ENCODE measurements at places on chromosomes 5 and 9.

DNA sequence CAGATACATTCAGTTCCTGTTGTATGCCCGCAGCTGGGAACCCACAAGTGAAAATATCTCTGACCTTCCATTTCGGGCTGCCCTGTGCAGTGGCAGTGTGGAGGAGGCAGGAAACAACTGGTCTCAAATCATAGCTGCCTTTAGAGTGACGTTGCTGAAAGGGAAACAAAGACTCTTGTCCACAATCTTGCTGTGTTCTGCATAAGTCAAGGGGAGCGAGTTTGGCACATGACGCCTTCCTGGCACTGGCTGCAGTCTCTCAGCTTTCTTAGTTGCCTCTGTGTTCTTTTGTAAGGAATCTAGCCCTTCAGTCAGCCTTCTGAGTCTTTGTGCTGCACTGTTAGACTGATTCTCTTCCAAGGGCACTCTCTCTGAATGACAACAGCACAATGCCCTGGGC lies 24.0 kb downstream of the ADAMTS16 start:
- DNase-seq = no peak

DNA sequence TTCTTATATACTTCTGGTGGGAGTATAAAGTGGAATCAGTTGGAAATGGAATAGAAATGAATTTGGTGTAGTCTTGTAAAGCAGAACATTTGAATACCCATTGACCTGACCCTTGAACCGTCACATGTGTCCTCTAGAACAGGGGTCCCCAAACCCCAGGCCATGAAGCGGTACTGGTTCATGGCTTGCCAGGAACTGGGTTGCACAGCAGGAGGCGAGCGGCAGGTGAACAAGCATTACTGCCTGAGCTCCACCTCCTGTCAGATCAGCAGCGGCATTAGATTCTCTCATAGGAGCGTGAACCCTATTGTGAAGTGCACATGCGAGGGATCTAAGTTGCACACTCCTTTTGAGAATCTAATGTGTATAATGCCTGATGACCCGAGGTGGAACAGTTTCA lies 80.0 kb downstream of the RANBP17 start:
- DNase-seq = no peak

GRCh38 chr9:34987160-34987901 lies 2.2 kb upstream of the DNAJB5 start:
- DNase-seq = no peak

DNA sequence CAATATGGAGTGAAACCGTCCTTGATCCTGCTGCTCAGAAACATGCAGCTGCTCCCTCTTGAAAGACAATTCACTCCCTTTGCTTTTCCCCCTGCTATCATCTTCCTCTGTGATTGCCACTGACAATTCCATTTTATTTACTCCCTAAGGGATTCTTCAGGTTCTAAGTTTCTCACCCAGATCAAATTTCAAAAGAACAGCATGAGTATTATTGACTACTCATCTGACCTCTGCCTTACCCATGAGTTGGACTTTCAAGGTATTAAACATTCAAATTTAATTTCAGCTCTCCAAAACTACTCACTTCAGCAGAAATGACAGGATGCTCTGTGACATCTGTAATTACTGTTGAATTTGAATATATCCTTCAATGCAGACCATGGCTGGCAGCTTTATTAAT lies 236.5 kb upstream of the HAPLN1 start:
- no peak for DNase-seq

- no peak for DNase-seq
Measured at GRCh38 chr5:158606233-158606632, 493.5 kb downstream of the EBF1 start.

DNA sequence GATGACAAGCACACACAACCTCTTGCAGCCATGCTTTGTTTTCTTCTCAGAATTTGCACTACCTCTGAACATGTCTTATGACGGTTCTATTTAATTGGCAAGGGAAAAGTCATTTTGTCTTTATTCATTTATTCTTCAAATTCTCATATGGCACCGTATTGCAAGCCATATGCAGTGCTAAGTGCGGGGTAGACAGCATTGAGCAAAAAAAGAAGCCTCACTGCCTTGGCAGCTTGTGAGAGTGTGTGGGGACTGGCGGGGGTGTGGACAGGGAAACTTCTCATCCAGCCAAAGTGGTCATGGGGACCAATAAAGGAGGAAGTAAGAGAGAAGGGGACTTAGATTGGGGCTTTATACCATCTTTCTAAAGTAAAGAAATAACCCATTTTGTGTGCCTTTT lies 160.0 kb downstream of the CDH12 start:
- no peak for DNase-seq

DNA sequence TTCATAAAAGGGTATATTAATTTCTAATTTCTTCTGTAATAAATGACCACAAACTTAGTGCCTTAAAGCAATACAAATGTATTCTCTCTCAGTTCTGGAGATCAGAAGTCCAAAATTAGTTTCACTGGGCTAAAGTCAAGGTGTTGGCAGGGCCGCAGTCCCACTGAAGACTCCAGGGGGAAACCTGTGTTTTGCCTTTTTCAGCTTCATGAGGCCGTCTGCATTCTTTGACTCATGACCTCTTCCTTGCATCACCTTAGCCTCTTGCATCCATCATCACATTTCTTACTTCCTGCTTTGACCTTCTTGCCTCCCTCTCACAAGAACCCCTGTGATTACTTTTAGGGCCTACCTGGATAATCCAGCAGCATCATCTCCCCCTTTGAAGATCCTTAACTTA lies 42.0 kb upstream of the ALDH1B1 start:
- DNase-seq = no peak

DNA sequence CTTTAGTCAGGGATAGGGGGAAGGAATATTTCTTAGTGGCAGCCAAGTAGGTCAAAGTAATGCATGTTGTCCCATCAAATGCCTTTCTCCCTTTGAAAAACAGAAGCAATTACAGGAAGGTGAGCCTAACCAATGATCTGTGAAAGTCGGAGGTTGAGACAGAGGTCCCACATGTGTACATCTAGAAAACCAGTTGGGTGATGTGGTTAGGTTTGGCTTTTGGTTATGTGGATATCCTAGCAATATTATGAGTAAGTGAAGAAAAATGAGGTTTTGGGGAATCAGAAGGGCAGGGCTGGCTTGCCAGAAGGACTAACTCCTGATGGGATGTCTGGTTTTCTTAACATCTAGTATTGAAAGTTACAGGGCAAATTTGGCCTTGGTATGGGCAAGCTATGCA lies 63.4 kb upstream of the PALM2AKAP2 start:
- no peak for DNase-seq

GRCh38 chr5:110492446-110492845 lies 234.0 kb downstream of the TMEM232 start:
- DNase-seq = no peak

DNA sequence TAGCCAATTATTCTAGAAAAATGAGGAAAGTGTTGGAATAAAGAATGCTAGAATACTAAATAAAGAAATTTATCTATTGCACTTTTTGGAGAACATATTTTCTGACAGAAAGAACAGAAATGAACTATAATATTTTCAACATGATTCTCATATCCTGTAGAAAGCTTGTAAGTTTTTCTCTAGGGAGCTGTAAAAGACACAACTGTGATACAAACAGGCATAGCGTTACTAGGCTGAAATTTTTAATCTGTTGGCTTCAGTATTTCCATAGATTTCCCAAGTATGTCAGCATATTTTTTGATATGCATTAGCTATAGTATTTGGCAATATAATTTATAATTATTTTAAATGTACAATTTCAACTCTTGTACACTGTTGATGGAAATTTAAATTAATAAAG lies 31.3 kb downstream of the ANXA1 start:
- no peak for DNase-seq

DNA sequence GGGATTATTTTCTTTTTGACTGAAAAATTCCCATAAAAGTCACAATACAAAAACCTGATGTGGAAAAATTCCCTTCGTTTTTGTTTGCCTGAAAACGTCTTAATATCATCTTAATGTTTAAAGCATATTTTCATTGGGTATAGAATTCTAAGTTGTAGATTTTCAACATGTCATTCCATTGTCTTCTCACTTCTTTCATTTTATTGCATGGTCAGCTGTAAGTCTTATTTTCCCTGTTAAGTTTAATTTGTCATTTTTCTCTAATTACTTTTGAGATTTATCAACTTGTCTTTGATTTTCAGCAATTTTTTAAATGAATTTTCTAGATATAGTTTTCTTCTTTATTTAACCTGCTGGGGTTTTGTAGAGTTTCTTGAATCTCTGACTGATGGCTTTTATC lies 131.7 kb downstream of the FBXO38 start:
- no peak for DNase-seq

GRCh38 chr5:109177227-109177626 lies 232.5 kb downstream of the PJA2 start:
- no peak for DNase-seq

GRCh38 chr9:109277451-109277850 lies 43.4 kb downstream of the EPB41L4B start:
- no peak for DNase-seq

DNA sequence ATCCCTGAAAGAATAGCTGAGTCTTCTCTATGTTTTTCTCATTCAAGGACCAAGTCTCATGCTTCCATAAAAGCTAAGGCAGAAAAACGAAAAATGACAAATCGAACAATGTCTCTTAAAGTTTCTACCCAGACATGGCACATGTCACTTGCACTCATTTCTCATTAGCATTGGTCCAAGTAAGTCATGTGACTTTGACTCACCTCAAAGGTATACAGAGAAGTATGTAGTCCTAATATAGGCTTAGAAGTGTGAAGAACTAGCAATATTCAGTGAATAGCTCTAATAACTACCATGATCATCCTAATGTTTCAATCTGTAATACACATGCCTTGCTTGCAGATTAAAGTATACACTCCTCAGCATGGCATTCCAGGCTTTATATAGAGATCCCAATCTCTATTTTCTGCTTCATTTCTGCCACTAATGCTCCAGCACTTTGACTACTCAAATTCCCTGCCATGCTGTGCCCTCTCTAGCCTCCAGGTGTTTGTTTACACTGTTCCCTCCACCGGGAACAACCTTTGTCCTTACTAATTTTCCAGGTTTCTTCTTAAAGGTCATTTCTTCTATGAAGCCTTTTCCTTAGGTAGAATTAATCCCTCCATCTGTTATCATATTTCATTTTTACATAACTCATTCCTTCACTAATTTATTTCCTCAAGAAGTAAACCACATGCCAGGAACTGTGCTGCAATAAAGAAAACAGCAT lies 98.9 kb downstream of the CEMIP2 start:
- DNase-seq = no peak

- DNase-seq = no peak
Measured at GRCh38 chr5:18067615-18068014, 433.4 kb downstream of the TAF11L14 start.

- DNase-seq = no peak
Measured at GRCh38 chr5:61821561-61821960, 484.4 kb upstream of the KIF2A start.

DNA sequence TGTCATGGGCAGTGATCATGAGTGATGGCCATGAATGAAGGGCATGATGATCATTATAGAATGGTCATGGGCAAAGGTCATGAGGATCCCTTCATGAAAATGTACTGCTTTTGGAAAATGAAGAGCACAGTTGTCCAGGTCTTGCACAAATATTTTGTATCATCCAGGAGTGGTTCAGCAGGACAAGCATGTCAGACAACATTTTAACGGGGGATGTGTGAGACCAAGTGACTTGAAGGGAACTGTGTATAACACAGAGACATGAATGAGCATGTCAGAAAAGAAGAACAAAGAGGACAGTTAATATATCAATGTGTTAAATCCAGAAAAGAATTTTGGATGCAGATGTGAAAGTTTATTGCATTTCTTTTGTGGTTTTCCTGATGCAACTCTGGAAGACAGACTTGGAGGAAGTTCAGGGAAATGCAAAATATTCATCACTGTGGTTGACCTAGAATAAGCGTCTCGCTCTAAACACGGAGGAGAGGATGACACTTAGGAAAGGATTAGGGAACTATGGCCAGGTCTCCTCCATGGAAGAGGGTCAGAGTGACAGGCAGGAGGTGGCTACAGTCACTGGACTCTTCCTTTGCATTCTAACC lies 116.1 kb upstream of the IRX4 start:
- no peak for DNase-seq

GRCh38 chr5:171444582-171444981 lies 25.1 kb downstream of the FGF18 start:
- DNase-seq = no peak

DNA sequence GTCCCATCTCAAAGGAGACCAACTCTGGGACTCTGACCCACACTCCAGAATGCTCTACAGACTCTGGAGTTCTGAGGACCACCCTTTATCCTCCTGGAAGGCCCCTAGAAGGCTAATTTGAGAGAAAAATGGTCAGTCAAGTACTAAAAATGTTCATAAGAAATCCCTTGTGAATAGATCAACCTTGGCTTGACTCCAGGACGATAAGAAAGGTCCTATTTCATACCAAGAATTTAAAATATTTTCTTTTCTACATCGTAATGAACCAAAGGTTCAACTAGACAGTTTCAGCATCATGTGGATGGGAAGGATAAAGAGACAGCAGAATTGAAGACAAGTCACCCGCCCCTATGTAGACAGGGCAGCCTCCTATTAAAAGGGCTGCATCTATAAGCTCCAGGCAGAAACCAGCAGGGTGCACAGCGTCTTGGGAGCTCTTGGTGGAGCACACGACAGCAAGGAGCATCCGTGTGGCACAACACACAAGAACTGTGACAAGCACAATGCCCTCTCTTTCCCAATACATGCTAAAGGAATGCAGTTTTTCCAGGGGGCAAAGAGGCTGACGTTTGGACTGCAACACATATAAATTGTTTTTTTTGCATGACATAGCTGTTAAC lies 38.3 kb downstream of the RASEF start:
- no peak for DNase-seq

GRCh38 chr5:31027721-31028120 lies 165.8 kb upstream of the CDH6 start:
- DNase-seq = no peak

DNA sequence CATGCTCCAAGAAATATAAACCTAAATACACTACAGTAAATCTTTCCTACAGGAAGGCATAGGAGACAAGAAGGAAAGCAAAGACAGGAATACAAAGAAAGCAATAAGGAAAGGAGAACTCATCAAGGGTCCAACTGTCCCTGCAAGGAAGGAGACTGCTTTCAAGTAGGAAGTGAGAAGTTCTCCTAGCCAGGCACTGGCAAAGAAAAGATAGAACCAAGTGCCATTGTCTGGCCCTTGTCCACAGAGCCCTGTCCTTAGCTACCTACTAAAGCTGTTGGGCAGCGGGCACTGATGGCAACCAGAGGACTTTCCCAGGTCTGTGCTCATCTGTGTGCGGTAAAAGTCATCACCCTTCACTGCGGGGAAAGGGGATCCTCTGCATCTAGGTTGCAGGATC lies 108.2 kb downstream of the KLHL3 start:
- no peak for DNase-seq

DNA sequence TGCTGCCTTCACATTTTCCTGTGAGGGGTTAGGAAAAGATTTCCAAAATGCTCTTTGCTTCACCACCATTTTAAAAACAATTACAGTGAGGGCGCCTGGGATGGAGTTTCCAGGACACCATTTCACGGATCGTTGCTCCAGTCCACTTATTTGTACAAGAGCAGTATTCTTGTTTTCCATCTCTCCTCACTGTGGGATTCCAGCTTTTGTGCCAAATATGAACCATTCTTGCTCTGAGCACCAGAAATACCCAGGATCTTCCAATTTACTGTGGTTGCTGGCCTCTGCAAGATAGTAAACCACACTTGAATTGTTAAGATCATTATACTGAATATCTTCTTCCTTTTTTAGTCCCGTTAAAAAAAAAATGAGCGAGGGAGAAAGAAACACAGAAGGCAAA lies 899.5 kb downstream of the TLE1 start:
- no peak for DNase-seq

- no peak for DNase-seq
Measured at GRCh38 chr5:79827159-79827629, 137.6 kb downstream of the CMYA5 start.

GRCh38 chr5:138159666-138160065 lies 18.8 kb downstream of the BRD8 start:
- DNase-seq = no peak
